ENCODE measurements at places on chromosomes 4 and X.

DNA sequence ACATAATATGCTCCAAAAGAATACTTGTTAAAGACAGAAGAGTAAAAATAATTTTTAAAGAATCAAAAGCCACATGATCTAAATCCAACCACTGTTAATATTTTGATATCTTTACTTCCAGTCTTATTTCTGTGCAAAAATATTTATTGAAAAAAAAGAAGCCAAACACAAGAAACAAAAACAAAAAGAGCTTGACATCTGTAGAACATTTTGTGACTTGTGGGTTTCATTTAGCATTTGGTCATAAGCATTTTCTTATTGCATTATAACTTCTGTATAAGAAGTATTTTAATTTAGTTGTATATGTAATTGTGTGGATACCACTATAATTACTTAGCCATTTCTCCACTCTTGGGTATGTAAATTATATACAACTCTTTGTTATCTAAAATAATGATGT lies 63.1 kb downstream of the DIPK2B start:
- no peak for ATAC-seq

DNA sequence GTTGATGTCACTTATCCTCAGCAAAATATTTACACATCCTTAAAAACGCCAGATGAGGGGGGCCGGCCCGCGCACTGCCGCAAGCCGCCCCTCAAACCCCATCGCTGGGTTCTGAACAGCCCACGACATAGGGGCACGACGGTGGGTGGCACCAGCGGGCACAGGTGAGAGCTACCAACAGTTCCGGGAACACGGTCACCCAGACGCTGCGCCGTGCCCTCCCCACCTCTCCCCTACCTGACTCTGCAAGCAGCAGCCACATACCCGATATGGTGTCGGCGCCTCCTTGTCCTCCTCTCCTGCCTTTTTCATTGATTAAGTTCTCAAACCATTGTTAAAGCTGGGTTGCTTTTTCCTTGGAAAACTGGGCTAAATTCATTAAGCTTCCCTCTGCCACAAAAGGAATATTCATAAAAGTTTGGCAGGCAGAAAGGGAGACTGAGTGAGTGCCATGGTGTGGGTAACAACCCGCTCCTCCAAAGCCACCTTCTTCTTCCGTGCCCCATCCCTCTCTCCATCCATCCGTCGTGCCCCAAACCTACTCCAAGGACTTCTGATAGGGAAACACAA lies 1.4 kb downstream of the RAI2 start:
- no peak for ATAC-seq

- ATAC-seq: no peak
Measured at GRCh38 chr4:37690976-37691375, 4.8 kb upstream of the RELL1 start.

DNA sequence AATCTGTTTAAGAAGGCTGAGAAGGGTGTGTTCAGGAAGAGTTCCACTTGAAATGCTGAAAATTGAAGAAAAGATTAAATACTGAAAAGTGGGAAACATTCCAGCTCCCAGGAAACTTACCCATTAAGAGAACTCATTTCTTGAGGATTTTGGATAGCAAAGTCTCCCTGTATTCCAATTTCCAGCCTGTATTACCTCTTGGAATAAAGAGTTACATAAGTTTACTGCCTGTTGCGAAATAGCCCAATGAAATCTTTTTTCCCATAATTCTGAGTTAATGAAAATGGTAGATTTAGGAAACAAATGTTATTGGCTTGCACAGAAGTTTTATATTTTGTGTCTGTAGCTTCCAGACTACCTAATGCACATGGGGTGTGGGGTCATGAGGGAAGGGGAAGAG lies 12.0 kb downstream of the NHSL2 start:
- no peak for ATAC-seq

Data from activated CD4-positive, CD25-positive, alpha-beta regulatory T cell treated with anti-CD3 and anti-CD28 coated beads, Interleukin-2, amount 50 U/mL, for 24 hours (primary cell).